ENCODE measurements at places on chromosomes 3 and 15. TPM values are rescaled to one million over a fixed set of nuclear protein-coding genes. Genes with fewer than 3 reads are reported as not detected.

TTLL13 gene
- total RNA-seq, result 0.13 TPM

ISLR2 gene
- total RNA-seq, result 0.37 TPM

MLF1 gene
- 0.48 TPM for total RNA-seq

UBXN7 gene
- total RNA-seq, result 60.8 TPM

TP63 gene
- 8.3 TPM for total RNA-seq

IL20RB gene
- total RNA-seq, result 0.58 TPM

AHSG gene
- total RNA-seq, result 1.2 TPM

C3orf52 gene
- total RNA-seq, result 0.19 TPM

COL6A6 gene
- total RNA-seq, result not detected

ADIPOQ gene
- not detected for total RNA-seq

SLC28A2 gene
- not detected for total RNA-seq

ZKSCAN7 gene
- total RNA-seq, result 4.6 TPM

C3orf85 gene
- total RNA-seq, result not detected

CDCP1 gene
- 1.7 TPM for total RNA-seq

XCR1 gene
- 0.13 TPM for total RNA-seq

SAMD7 gene
- total RNA-seq, result not detected

ZNF662 gene
- not detected for total RNA-seq

OSTN gene
- not detected for total RNA-seq

WDR49 gene
- total RNA-seq, result 0.15 TPM

DLEC1 gene
- 0.08 TPM for total RNA-seq

ZIC4 gene
- not detected for total RNA-seq

RBP2 gene
- total RNA-seq, result not detected

TMEM108 gene
- total RNA-seq, result not detected

SERPINI2 gene
- 0.33 TPM for total RNA-seq

PARP9 gene
- 49.6 TPM for total RNA-seq

SCN11A gene
- total RNA-seq, result not detected

DUOXA2 gene
- total RNA-seq, result not detected

Measured in GM12878 (cell line).